ENCODE measurements at places on chromosomes 4 and X.

DNA sequence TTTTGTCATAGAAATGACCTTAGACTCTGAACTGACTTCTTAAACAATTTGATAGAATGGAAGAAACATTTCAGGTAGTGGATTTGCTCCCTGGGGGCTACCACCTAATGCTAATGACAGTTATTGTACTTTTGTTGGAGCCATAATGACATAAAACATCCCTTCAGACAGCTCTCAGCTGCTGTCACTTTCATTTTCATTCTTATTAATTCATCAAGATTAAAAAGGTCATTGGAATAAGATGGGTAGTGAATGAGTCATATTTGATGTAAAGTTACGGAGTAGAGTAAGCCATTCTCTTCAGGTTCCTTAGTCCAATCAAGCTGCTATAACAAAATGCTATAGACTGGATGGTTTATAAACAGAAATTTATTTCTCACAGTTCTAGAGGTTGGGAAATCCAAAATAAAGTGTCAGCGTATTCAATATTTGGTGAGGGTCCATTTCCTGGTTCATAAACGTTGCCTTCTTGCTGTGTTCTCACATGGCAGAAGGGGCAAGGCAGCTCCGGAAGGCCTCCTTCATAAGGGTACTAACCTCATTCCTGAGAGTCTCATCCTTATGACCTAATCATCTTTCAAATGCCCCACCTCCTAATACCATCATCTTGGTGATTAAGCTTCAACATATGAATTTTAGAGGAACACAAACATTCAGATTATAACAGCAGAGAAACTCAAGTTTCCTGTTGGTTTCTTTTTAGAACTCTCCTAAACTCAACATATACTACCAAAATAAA, 268.5 kb downstream of the ARAP2 start:
- no peak for DNase-seq

DNA sequence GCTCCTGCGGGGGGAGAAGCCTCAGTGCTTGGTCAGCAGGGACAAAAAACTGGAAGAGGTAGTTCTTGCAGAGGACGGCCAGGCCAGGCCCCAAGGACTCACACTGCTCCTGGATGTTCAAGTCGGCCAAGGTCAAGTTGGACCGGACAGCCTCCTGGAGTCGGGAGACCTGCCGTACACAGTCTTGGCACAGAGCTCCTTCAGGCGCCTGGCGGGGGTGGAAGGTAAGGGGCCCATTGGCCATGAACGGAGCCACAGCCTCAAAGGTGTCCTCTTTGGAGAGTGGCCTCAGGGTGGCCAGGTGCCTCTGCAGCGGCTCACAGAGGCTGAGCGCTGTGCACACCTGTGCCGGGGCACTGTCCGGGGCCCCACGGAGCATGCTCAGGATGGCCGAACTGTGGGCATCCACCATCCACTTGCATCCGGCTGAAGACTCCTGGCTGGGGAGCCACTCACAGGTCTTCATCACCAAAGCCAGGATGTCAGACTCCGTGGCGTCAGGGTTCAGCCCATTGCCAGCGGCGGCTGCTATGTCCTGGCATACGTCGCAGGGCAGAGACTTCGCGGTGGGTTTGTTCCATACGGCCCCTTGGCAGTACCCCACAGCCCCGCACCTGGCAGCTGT, 477 bp downstream of the PSAPL1 start:
- DNase-seq = no peak

- DNase-seq = no peak
Measured at GRCh38 chr4:55348466-55348865, 2.4 kb downstream of the SRD5A3 start.

DNA sequence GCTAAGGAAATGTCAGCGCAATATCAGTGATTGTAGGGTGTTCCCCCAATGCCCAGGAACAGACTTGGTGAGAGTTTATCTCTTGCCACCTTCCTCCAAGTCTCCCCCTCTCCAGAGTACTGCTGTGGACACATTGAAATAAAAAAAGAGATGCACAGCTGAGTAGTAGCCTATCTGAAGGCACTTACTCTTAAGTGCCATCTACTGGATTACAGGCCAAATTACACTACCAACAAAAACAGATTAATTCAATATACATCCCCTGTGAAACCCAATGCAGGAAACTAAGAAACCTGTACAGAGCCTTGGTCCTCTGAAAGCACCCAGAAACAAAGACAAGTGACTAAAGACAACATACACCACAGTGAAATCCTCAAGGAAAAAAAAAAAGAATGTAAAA, 460.3 kb downstream of the ZIC3 start:
- no peak for DNase-seq

DNA sequence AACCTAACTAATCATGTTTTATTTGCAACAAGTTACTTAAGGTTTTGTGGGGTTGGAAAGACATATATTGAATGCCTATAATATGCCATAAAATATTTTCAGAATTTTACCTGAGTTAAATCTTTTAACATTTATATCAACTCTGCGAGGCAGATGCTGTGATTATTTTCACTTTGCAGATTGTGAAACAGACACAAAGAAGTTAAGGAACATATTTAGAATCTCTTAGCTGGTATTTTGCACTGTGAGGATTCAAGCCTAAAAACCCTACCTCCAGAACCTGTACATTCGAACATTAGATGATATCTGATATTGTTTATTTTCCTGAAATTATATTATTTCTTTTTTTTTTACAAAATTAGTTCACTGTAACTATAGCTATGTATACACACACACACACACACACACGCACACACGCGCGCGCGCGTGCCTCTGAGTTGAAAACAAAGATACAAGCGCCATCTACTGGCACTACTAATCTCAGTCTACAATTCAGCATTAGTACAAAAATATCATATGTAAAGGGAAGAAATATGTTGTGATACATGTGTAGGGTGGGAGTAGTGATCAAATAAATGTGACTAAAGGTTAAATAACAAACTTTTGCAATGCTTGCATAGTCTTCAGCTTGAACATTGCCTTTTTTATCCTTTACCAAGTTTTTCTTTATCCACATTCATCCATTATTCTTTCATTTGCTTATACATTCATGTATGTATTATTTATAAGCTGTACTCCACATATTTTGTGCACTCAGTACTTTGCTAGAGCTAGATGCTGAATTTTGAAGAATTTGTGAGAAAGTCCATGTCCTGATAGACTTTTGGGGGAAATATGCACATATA, 61.5 kb downstream of the ANXA10 start:
- peak; percentile 1 for DNase-seq

DNA sequence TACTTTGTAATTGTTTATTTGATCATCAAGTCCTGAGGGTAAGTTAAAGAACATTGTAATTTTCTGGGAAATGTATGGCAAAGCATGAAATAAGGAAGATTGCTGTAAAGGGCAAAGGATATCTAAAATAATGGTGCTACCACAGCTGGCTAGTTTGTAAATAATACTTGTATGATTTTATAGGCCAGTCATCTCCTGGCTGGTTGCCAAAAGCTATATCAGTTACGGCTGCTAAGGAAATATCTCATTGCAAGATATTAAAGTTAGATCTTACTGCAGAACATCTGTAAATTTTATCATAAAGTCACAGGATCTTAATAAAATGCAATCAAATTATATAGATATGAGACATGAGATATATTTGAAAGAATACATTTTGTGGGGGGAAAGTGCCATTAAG, 150.8 kb upstream of the CXCL13 start:
- DNase-seq = no peak

DNA sequence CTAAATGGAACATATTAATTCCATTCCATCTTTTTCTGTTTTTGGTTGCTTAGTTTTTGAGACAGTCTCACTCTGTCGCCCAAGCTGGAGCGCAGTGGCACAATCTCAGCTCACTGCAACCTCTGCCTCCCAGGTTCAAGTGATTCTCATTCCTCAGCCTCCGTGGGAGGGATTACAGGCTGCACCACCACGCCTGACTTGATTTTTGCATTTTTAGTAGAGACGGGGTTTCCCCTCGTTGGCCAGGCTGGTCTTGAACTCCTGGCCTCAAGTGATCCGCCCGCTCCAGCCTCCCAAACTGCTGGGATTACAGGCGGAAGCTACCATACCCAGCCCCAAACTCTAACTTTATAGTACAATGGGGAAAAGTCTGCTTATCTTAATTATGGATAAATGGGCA, 11.2 kb downstream of the HNRNPD start:
- no peak for DNase-seq

GRCh38 chr4:83779103-83780052, 243.5 kb downstream of the GPAT3 start:
- no peak for DNase-seq

- no peak for DNase-seq
Measured at GRCh38 chrX:46703980-46704379, 54.9 kb downstream of the SLC9A7 start.

- DNase-seq = no peak
Measured at GRCh38 chr4:16264798-16265197, 38.5 kb upstream of the TAPT1 start.

- DNase-seq = no peak
Measured at GRCh38 chr4:110154582-110154981, 43.8 kb downstream of the ELOVL6 start.

- DNase-seq = no peak
Measured at GRCh38 chrX:115592997-115593734, 32.2 kb downstream of the PLS3 start.

DNA sequence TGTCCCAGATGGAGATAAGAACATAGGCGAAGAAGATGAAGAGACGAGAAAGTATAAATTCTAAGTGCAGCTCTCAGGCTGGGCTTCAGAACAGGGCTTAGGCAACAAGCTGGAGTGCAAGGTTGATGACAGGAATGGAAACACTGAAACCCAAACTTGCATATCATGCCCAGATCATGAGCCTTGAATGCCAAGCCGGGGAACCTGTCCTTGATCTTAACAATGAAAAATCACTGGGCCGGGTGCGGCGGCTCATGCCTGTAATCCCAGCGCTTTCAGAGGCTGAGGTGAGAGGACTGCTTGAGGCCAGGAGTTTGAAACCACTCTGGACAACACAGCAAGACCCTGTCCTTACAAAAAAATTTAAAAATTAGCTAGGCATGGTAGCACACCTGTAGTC, 17.2 kb downstream of the AFAP1 start:
- no peak for DNase-seq

DNA sequence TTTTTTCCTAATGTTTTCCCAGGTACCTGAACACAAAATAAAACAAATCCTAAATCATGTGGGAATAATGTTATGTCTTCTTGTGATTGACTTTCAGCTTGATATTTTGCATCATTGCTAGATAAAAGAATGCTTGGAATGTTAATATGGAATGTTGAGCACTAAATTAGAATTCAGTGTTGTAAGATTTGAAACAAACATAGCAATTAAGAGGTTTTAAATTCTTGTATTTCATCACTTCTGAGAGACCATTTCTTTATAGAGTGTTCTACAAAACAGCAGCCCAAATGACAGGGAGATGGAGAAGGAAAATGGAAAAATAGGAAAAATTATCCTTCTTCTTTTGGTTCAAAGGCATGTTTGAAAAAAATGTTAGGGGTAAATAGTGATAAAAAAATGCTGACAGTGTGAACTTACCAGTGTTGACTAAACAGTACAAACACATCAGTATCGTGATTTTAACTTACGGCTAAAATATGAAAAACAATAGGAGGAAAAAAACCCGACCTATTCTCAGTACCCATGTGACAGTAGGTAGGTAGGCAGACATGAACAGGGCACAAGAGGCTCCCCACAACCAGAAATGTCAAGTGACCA, 102.6 kb upstream of the PDE5A start:
- no peak for DNase-seq

DNA sequence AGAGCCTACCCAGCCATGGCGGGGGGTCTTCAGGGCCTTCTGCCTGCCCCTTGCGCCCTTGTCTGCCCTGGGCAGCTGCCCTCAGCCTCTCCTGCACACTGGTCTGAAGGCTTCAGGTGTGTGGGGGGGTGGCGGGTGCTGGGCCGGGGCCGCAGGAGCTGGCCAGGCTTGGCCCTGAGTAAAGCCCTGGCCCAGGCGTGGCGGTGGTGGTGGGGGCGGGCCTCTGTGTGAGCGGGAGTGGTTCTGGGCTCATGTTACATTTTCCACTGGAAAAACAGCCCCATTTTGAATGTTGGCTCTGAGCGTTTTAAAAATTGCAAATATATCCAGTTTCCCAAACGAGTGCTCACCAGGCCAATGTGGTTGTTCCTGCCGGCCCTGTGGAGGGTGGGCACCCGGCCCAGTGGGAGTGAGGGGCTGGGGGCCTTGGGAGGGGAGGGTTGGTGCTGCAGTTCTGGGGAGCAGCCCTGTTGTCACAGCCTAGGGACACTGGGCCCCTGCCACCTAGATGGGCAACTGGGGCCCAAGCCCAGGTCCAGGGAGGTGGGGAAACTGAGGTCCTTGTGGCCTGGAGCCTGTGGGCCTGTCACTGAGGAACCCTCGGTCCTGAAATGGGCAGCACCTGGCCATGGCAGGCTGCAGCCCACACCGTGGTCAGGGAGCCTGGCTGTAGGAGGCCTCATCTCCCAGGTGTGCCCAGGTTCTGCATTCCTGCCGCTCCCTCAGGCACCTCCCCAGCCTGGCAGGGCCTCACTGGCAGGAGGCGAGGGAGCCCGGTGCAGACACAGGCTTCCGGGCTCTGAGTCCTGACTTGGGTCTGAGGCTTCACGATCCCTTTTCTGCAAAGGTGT, 28.3 kb downstream of the FGFRL1 start:
- DNase-seq = no peak

GRCh38 chr4:127601029-127601428, 31.7 kb upstream of the INTU start:
- DNase-seq = no peak

DNA sequence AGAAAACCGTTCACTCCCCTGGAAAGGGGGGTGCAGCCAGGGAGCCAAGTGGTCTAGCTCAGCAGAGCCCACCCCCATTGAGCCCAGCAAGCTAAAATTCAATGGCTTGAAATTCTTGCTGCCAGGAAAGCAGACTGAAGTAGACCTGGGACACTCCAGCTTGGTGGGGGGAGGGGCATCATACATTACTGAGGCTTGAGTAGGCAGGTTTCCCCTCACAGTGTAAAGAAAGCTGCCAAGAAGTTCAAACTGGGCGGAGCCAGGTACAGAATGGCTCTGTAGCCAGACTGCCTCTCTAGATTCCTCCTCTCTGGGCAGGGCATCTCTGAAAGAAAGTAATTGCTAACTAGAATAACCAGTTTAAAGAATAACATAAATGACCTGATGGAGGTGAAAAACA, 372.3 kb upstream of the F9 start:
- DNase-seq = no peak

DNA sequence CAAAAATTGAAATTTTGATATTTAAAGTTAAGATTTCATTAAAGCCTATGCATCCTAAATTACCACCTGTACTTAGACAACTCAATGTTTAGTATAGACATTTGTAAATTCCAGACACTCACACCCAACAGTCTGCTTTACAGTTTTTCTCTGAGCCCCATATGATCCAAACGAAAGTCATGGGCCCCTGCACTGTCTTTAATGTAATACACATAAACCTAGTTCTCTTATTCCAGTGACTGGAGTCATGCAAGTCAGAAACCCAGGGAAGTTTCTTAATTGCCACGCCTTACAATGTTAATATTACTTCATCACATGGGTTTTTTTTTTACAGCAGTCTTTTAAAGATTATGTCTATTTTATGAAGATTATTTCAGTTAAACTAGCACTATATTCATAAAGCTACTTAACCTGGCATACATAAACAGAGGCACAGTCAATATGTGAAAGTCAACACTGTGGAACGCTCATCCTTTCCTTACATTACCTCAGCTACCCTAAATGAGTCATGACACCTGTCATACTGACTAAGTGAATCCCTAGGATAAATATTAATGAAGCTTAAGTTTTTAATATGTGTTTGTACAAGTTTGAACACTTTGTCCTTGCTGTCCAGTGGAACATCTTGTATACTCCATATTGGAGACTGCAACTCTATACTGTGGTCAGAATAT, 67.7 kb upstream of the H2AZ1 start:
- DNase-seq = no peak

All from anterior cingulate cortex (tissue), 58 donors.